ENCODE measurements at places on chromosomes 3 and 15.
A peak's percentile ranks its signal among the peaks of the same experiment; 100 is the strongest.

GRCh38 chr3:128475355-128475754 lies 8.7 kb upstream of the DNAJB8 start:
- no peak for DNase-seq

DNA sequence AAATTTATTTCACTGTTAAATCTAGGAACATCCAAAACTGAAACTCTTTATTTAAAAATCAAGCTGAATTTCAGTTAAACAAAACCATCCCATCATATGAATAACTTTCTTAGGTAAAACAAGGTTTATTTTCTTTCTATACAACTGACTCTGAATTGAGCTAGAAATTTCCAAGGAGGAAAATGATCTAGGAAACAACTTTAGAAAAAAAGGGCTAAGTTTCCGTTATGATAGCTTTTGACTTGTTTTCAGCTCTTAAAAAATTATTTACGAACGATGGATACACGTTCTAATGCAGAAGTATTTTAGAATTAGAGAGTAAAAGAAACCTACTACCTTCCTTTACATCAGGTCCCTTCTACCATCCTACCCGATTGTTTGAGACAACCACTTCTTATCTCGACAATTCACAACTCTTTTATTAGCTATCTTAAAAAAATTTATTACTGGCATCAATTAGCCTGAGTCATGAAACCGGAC lies 1.8 kb upstream of the IGF1R start:
- DNase-seq, result no peak

GRCh38 chr15:78617076-78617475 lies 3.7 kb downstream of the CHRNA3 start:
- no peak for DNase-seq

DNA sequence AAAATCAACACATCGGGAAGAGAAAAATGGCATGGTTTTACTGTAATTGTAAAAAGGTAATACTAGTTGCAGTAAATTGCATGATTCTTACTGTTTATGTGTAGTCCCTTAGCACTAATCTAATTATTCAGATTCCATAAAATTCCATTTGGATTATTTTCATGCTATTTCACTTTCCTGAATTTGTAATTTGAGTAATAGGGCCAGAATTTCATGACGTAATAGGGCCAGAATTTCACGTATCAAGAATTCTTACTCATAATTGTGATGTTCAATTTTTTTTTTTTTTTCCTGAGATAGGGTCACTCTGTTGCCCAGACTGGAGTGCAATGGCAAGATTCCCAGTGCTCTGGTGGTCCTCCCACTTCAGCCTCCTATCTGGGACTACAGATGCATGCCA lies 2.9 kb upstream of the U2SURP start:
- no peak for DNase-seq

DNA sequence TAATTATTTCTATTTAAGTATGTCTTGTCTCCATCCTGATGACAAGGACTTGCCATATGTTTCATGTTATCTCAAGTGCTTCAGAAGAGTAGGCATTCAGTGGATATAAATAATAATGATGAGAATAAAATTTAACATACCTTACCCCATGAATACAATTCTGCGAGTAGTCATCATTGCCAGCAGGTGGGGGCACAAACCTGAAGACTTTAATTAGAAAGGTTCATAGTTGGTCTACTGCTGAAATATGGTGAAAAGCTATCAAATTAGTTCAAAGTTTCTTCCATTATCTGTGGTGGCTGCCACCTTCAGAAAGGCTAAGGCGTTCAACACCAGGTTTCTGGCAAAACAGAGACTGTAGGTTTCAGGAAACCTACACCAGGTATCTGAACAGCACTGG lies 100.9 kb downstream of the P3H2 start:
- no peak for DNase-seq

DNA sequence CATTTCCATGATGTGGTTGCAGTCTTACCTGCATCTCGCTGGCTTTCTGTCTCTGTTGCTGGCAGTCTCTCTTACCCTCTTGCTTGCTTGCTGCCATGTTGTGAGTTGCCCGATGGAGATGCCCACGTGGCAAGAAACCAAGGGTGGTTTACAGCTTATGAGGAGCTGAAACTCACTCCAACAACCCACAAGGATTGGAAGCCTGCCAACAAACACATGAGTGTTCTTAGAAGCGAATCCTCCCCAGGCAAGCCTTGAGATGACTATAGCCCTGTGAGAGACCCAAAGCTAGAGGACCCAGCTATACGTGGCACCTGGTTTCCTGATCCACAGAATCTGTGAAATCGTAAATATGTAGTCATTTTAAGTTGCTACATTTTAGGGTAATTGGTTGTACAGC lies 490.9 kb upstream of the ADAMTS9 start:
- no peak for DNase-seq

- DNase-seq, result no peak
Observed at GRCh38 chr15:89926158-89926557, 13.4 kb upstream of the ARPIN start.

- no peak for DNase-seq
Observed at GRCh38 chr15:80507131-80507530, 102.9 kb downstream of the ARNT2 start.

DNA sequence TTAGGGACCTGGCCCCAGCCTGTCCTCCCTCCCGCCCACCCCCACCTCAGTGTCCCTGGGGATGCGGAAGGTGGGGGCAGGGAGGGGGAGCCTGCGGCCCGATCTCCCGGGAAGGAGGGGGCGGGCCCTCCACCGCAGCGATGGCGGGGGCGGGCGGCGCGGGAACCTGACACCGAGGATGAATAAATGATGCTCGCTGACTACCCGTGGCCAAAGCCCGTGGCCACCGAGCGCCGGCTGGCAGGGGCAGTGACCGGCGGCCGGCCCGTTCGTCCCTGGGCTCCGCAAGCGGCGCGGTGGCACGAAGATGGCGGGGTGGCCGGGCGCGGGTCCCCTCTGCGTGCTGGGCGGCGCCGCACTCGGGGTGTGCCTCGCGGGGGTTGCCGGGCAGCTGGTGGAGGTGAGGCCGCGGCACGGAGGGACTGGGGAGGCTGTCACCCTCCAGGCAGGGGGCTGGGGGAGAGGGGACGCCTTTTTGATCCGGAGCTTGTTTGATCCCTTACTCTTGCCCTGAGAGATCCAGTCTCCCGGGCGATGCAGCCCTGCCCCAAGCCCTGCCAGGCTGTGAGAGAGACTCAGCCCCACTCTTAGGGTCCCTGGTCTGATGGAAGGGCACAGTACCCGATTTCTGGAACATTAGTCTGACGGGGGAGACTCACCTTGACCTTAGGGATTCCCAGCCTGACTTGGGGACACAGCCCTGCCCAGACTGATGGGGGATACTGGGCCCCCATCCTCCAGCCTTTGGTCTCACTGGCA lies at the start of gene TMIE:
Gene TMIE, plus strand, starts transcription at position 212 of the 759 bp plus-strand sequence. Its CDS starts 96 bp downstream, at position 308.
- no peak for DNase-seq

DNA sequence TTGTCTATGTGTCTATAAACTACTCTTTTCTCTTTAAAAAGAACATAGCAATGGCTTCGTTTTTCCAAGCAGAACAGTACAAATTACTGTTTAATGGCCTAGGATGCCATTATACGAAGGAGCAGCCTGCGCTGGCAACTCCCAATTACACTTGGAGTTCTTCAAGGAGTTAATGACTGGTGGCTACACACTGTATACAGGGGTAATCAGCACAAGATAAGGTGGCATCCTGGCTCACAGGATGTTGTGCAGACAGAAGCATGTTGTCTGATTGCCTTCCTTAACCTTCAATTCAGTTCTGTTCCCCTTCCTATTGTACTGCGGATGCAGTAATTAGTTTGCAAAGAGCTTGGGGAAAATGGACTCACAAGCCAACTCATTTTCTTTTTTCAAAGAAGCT lies 250.7 kb upstream of the ROBO2 start:
- no peak for DNase-seq

GRCh38 chr15:56537881-56538280 lies 72.9 kb upstream of the MNS1 start:
- peak; percentile 25 for DNase-seq

GRCh38 chr3:10833855-10834414 lies 17.9 kb downstream of the SLC6A11 start:
- DNase-seq, result no peak

DNA sequence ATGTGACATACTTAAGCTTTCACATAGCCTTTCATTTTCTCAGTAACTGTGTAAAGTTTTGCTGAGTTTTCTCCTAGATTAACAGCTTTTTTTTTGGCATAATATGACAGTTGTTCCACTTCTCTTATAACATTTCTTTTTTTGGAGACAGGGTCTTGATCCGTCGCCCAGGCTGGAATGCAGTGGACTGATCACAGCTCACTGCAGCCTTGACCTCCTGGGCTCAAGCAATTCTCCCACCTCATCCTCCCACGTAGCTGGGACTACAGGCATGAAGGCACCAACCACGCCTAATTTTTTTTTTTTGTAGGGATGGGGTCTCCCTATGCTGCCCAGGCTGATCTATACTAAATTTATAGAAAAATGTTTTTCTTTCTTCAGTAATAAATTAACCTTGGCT lies 30.1 kb downstream of the DLG1 start:
- DNase-seq, result no peak

DNA sequence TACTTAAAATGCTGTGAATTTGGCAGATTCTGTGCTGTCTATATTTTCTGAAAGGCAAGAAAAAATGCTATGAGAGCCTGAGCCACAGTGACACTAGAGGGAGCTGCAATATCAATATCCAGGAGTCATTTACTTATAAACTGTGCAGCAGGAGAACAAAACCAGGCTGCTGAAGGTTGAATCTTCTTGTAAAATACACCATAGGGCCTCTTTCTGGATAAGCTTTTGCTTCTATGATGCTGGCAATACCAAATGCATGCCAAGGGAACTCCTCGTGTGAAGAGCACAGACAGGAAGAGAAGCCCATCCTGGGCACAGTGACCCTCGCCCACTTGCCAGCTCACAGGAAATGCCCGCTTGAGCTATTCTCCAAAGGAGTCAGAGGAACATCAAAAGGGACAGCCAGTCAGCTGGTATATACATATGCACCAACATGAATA lies 48.0 kb upstream of the TSPAN3 start:
- DNase-seq, result no peak

- no peak for DNase-seq
Observed at GRCh38 chr3:31004025-31004678, 109.7 kb upstream of the GADL1 start.

GRCh38 chr15:52338891-52339290 lies 43.3 kb upstream of the MYO5C start:
- no peak for DNase-seq

Data from CD4-positive, alpha-beta T cell (primary cell).